ENCODE measurements at places on chromosomes 2 and 18. TPM values are rescaled to one million over a fixed set of nuclear protein-coding genes. Genes with fewer than 3 reads are reported as not detected.

AP1S3 gene
- total RNA-seq: 5.6 TPM

SPC25 gene
- 25.2 TPM for total RNA-seq

SFTPB gene
- not detected for total RNA-seq

ADD2 gene
- total RNA-seq: 31.6 TPM

EHD3 gene
- total RNA-seq: 0.95 TPM

COL4A3 gene
- not detected for total RNA-seq

Measured in activated T-cell treated with anti-CD3 and anti-CD28 coated beads, Interleukin-2, amount 50 U/mL, for 72 hours (primary cell).